ENCODE measurements at places on chromosomes 7 and 10.

DNA sequence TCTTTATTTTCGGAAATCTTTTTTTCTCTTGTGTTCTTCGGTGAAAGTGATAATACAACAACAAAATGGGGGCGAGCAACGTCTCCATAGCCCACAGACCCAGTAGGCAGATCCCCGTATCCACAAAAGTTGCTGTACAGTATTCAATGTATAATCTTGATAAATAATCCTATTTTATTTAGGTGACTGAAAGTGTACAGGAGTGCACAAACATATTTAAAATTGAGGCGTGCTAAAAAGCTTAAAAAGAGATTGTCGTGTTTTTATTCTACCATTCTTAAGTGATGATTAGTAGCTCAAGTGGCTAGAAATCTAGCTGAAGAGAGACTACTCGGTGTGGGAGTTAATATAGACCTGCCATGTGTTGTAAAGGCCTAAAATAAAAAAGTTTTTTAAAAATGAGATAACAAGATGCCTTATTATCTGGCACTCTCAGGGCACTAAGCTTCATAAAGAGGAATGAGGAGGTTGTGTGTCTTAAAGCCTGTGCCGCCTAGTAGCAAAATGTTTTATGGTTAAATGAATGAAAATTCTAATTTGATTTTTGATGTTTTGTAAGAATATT lies 1.6 kb downstream of the CAPZA2 start:
- no peak for DNase-seq

DNA sequence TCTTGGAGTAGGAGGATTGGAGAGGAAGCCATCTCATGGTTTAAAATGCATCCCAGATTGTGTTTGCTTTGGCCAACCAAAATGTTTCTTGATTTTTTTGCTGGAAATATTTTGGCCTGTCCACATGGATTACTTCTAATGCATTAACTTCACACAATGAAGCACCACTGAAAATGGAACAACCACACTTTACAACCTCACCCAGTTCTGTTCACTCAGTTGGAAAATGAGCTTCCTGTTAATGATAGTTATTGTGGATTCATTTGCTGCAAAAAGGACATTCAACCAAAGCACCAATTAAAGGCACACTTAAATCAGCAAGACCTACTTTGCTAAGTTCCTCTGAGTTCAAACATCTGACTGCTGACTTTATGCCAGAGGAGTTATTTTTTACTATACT lies 11.3 kb upstream of the A1CF start:
- DNase-seq, result no peak

GRCh38 chr10:110226543-110226925 lies 19.1 kb downstream of the MXI1 start:
- DNase-seq, result peak; percentile 76

GRCh38 chr10:15067154-15067553 lies 21.4 kb downstream of the ACBD7 start:
- no peak for DNase-seq

DNA sequence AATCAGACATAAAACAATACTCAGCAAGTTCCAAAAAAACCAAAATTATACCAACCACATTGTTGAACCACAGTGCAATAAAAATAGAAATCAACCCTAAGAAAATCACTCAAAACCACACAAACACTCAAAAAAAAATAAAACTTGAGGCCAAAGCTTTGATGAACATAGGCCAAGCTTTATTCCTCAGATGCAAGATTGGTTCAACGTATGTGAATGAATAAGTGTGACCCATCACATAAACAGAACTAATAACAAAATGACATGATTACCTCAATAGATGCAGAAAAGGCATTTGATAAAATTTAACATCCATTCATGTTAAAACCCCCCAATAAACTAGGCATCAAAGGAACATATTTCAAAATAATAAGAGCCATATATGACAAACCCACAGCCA lies 506.1 kb upstream of the FZD8 start:
- no peak for DNase-seq

DNA sequence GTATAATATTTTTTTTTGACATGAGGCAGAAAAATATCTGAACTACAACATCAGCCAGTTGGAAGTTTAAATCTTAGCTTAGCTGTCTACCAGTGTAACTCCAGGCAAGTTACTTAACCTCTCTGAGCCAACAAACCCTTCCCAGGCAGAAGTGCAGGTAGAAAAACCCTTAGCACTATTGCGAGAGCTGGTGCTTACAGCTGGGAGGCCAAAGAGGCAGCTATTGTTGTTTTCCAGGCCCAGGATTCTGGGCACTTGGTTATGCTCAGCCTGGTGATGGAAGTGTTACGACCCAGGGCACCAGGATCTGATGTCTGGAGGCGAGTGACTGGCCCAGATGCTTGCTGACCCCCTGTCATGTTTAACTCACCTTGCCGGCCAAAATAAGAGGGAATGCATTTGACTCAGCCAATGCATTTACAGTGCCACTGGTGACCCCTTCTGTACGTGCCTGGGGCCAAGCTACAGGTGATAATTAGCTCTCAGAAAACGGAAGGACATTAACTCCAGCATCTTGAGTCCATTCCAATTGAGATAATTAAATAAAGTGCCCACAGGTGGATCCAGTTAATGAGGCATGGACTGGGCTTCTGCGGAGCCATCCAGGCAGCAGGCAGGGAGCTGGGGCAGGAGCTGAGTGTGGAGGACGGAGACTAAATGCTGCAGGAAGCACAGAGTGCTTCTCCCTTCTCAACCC lies 126.5 kb upstream of the HABP2 start:
- DNase-seq, result no peak

- DNase-seq, result no peak
Measured at GRCh38 chr10:116146372-116147140, 126.5 kb downstream of the GFRA1 start.

DNA sequence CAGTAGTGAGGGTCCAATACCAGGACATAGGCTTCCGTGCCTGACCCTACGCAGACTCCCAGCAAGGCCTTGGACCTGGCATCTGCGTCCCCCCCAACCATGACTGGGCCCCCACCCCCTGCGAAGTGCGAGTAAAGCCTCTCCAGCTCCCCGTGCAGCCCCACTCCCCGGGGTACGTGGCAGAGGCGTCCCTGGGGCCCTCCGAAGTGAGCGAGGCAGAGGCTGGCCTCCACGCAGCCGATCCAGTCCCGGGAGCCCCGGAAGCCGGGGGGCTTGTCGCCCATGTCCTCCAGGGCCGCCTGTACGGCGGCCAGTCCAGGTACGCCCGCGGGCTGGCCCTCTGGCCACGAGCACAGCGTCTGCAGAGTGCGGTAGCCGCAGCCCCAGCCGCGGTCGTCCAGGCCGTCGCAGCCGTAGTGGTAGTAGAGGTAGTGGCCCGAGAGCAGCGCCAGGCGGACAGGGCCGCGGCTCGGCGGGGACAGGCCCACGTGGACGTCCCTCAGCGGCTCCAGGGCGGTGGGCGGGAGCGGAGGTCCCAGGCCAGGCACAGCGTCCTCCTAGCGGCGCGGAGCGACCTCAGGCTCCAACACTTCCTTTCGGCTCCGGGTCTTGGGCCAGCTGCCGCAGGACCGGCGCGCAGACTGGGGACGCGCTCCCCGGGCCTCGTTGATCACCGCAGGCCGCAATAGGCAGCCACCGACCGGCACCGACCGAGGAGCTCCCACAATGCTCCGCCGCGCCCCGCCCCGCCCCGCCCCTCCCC lies at the start of gene UFSP1:
TSS of gene UFSP1 (minus strand) at position 728 of the 763 bp plus-strand sequence. CDS start at position 284, 444 bp downstream.
- DNase-seq, result no peak

- DNase-seq, result no peak
Measured at GRCh38 chr10:28733245-28733644, 55.9 kb downstream of the BAMBI start.

Data from activated T-helper 1 cell treated with anti-CD3 and anti-CD28 coated beads, Interleukin-12 subunit alpha, Interleukin-12 subunit beta, Interleukin-2, Interleukin-4 antibody, amounts not matched to agents 30 ng/mL and 10 ng/mL and 1 ng/mL, durations not matched to agents 14 hours and 24 hours and 36 hours (primary cell).